ENCODE measurements at places on chromosomes 1 and 21.

DNA sequence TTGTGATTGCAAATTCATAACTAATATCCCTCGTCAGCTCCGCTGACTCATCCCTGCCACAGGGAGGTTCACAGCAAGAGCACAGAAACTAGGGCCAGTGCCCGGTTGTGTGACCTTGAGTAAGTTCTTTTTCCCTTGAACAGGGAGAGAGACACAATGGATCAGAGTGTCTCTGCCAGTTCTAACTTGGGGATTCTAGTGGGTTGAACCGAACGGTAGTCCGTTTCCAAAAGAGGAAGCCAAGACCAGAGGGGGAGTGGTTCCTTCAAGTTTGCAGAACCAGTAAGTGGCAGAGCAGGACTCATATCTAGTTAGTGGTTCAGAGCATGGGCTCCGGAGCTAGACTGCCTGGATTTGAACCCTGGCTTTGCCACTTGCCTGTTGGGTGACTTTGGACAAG lies 4.9 kb upstream of the SHISA4 start:
- DNase-seq: no peak

GRCh38 chr1:27634985-27635367 lies at the start of gene FGR:
TSS of gene FGR (minus strand) at chr1:27635185. CDS start at chr1:27623916, 11,269 bp downstream.
- no peak for DNase-seq

- no peak for DNase-seq
Observed at GRCh38 chr21:35207322-35207721, 158.2 kb upstream of the RUNX1 start.

DNA sequence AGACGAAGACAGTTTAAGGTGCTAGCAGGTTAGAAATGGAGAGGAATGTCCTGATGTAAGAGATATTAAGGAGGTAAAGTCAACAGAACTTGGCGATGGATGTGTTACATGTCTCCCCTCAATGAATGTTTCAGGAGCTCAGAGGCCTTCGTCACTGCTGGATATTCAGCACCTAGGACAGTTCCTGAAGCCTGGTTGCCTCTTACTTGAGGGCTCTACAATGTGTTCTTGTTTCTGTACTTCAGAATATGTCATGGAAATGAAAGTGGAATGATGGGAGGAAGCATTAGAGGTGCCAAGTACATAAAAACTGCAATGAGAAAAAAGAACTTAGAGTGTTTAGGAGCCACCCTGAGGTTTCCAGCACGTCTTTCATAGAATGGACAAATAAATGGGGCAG lies 17.7 kb downstream of the TNR start:
- no peak for DNase-seq

GRCh38 chr1:4422504-4423289 lies 231.7 kb upstream of the AJAP1 start:
- no peak for DNase-seq

DNA sequence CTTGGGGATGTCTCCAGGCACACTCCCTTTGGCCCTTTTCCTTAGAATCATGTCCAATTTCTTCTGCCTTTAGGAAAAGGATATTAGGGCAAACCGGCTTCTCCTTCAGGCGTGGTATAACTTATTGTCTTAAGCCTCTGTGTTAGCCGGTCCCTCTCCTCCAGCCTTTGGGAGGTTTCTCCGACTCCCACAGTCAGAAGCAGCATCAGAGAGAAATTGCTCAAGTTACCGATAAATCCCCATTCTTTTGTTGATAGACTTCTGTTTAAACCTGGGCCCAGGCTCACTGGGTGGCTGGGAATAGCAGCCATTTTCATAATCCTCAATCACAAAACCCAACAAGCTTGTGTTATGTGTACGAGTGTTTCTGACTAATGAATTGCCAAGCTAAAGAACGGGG lies 85.4 kb upstream of the KAZN start:
- no peak for DNase-seq

DNA sequence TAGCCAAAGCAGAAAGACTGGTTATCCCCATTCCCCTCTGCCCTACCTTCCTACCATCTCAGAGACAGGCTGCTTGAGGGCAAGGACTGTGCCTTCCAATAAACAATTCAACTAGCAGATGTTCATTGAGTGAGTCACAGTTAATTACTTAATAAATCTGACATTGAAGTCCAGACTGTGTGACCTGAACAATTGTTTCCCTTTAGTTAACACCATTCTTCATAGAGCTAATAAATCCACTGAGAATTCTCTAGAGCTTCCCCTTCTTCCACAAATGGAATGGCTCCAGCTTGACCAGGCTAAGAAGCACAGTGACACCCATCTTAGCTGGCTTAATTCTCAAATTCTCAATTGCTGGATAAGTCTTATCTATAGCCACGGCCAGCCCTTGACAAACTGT lies 61.9 kb upstream of the GJA5 start:
- no peak for DNase-seq

- DNase-seq: no peak
Observed at GRCh38 chr1:211606914-211607753, 28.2 kb upstream of the SLC30A1 start.

DNA sequence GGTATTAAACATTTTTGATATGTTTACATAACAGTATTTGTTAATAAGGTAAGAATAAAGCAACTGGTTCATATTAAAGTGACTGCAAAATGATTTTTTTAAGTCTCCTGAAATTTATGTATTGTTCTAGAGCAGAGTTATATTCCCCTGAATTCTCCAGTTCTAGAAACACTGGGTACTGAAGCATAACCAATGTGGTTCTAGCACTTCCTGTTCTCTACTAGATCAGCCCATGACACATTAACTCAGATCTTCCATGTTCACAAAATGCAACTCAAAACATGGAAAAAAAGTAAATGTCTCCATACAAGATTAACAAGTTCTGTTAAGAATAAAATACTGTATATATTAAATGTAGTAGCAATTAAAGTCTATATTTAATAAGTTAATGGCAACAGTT lies 3.9 kb downstream of the NEGR1 start:
- DNase-seq: no peak

GRCh38 chr1:63129184-63129583 lies 193.2 kb upstream of the FOXD3 start:
- DNase-seq: no peak

DNA sequence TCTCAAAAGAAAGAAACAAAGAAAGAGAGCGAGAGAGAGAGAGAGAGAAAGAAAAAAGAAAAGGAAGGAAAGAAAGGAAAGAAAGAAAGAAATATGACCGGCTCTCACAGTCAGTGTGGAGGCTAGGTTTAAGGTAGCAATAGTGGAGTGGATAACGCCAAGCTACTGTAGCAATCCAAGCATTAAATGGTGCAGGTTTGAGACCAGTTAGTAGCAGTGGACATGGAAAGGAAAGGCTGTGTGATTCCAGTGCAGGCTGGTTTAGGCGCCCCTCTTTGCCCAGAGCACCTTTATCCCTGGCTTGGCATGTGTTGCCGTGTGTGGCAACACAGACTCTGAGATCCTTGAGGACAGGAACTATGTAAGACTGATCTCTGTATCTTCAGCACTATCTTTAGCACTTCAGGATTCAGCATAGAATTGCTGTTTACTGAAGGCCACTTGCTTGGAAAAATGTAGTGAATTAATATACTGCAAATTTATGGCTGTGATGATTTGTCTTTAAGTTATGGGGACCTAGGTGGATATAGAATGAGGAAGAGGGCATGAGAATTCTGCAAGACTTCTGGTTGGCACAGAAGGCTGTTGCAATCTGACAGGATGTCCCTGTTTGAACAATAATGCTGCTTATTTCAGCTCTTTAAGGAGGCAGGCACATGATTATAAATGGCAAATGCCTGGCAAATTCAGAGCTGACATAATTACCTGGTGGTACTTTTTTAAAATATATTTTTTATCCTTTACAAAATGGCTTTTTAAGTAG lies 10.8 kb upstream of the OSBPL9 start:
- DNase-seq: no peak

DNA sequence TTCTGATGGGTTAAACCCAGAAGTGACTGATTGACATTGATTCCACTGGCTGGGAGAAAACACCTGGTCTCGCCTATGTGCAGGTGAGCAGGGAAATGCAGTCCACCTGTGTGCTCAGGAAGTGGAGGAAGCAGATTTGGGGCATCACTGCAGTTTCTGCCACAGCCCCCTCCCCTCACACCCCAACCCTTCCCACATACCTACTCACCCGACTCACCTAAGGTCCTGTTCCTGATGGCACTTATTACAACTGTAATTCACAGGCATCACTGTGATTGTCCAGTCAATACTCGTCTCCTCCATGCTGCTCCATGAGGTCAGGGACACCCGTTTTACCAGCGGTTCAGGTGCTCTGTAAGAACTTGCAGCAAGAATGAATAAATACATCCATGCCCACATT lies 68.5 kb downstream of the PCP4 start:
- DNase-seq: no peak

GRCh38 chr1:167083066-167083665 lies 7.0 kb downstream of the GPA33 start:
- DNase-seq: no peak

DNA sequence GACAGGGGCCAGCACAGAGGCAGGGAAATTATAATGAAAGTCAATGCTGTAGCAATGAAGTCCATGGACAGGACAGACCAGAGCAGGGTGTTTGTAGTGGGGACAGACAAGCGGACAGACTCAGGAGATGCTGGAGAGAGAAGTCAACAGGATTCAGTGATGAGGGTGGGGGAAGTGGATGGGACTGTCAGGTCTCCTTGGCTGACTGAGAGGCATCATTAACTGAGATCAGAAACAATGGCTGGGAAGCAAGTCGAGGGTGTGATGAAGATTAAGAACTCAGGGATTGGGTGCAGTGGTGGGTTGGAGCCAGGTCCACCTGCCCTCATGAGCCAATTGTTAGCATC lies 25.5 kb downstream of the CD58 start:
- no peak for DNase-seq

DNA sequence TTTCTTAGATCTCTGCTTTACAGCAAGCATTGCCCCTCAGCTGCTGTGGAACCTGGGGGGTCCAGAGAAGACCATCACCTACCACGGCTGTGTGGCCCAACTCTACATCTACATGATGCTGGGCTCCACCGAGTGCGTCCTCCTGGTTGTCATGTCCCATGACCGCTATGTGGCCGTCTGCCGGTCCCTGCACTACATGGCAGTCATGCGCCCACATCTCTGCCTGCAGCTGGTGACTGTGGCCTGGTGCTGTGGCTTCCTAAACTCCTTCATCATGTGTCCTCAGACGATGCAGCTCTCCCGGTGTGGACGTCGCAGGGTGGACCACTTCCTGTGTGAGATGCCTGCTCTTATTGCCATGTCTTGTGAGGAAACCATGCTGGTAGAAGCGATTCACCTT lies 33.4 kb upstream of the OR2B11 start:
- DNase-seq: no peak

GRCh38 chr1:213399695-213400094 lies 348.7 kb downstream of the RPS6KC1 start:
- no peak for DNase-seq

DNA sequence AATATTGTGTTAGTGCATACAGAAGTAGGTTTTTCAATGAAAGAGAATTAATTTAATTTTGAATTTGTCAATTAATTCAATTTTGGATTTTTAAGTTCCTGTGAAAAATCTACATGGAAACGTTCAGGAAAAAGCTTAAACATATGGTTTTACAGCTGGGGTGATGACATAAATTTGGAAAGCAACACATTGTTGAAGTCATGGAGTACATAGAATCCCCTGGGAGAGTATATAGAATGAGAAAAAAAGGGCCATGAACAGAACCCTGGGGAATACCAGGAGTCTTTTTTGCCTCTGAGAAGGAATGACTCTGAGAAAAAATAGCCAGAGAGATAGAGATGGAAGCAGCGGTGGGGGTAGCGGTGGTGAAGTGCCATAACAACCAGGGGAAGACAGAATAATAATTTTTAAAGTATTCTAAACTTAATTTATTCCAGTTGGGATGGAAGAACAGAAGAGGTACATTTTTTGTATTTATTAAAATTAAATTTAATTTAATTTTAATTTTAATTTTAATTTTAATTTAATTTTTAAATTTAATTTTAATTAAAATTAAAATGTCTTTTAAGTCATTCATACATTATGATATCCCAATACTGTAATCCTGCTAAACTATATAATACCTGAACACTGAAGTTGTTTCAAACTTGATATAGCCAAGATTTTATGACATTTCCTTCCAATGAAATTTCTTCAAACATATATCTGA lies 48.9 kb downstream of the NME7 start:
- no peak for DNase-seq

- DNase-seq: no peak
Observed at GRCh38 chr1:199129247-199129646, 490.4 kb downstream of the PTPRC start.

- no peak for DNase-seq
Observed at GRCh38 chr1:247241691-247242090, 14.2 kb upstream of the VN1R5 start.

DNA sequence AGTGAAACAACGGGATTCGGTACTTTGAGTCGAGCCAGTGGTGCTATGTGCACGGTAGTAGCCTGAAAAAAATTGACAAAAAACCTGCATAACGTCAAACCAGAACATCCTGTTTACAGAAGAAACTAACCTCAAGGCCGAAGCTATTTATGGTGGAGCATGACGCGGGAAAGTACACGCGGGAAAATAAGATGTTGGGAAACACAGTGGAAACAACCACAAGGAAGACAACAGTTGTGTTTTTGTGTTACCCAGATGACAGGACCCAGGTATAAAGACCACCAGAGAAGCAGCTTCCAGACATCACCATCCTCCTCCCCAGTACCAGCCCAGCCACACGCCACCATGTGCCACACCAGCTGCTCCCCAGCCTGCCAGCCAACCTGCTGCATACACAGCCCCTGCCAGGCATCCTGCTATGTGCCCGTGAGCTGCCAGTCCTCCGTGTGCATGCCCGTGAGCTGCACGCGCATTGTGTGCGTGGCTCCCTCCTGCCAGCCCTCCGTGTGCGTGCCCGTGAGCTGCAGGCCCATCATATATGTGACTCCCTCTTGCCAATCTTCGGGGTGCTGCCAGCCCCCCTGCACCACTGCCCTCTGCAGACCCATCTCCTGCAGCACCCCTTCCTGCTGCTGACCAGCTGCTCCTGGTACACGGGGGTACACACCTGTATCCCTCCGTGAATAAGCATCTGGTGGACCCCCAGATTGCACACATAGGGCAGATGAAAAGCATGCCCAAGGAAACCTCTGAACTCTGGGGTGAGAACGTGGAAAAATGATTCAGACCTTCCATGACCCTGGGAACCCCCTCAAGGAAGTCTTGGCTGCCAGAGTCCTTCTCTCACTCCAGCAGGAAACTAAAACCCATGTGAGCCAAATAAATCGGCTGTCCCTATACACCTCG lies at the start of gene KRTAP12-3:
KRTAP12-3 (plus strand) TSS at position 298 of the 906 bp plus-strand sequence; CDS start at position 346, 48 bp downstream.
- DNase-seq: peak; percentile 48
